ENCODE measurements at places on chromosomes 12 and 14.

- DNase-seq = no peak
Observed at GRCh38 chr12:62032870-62033269, 227.3 kb upstream of the USP15 start.

DNA sequence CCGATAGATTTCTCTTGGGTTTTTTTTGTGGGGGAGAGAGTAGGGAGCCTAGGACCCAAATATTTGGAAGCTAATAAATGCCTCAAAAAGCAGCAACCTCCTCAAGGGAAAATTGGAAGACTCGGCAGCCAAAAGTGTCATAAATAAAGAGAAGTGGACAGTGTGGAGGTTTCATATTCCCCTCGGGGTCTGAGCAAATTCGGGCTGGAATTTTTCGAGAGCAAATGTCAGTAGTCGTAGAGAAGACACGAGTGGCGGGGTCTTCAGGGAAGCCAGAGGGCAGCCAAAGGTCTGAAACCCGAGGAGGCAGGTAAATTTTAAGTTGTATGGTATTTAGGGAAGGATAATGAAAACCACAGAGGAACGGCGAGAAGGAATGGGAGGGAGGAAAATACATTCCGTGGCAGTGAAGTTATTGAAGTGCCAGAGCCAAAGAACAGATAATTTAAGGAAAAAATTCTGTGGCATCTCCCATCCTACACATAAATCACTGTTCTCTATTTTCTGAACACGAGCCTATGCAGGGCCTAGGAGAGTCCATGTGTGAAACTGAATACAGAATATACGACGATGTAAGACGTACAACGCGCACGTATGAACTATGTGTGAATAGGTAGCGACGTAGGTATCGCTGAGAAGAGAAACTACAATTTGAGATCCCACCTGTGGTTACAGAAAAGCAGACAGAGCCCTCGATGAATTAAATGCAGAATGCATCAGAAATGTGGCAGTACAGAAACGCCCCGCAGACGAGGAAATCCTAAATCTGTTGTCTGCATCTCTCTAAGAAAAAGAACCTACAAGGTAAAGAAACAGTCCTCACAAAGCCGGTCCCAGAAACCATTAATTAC is 12.9 kb downstream of the BCL11B start:
- DNase-seq = no peak

GRCh38 chr12:68978678-68979077 is 45.7 kb upstream of the CPM start:
- no peak for DNase-seq

DNA sequence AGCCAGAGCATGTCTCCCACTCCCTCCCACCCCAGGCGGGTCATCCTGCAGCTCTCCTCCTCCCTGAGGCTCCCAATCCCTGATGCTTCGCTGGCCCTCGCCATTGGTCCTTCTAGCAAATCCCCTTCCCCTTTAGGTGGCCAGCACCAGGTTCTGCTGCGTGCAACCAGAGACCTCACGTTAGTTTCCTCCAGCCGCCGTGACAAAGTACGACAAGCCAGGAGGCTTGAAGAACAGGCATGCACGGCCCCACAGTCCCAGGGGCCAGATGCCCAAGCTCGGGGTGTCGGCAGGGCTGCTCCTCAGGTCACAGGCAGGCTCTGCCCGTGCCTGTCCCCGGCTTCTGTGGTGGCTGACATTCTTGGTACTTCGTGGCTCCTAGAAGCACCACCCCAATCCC is 95.8 kb downstream of the RIMBP2 start:
- no peak for DNase-seq

GRCh38 chr12:105524961-105525360 is 194.5 kb downstream of the C12orf75 start:
- no peak for DNase-seq

DNA sequence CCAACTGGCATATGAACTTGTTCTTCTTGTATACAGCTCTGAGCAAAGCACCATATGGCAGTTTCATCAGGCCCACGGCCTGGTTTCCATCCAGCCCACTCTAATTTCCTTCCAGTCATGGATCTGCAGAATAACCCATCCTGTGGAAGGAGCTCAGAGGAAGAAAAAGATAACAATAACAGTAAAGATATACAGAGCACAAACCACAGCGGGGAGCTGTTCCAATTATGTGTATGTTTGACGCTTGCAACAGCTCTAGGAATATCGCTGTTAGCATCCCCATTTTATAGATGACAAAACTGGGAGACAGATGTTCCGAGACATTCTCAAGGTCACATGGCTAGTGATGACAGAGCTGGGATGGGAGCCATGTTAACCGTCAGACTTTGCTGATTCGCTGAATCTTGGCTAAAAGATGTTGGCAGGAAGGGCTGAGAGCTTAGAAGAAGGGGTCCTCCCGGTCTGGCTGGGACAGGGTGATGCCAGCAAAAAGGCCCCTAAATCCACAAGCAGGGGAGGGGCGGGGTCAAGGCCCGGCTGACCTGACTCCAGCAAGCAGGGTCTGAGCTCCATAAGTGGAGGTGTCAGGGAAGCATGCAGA is 34.4 kb upstream of the CIPC start:
- DNase-seq = no peak

DNA sequence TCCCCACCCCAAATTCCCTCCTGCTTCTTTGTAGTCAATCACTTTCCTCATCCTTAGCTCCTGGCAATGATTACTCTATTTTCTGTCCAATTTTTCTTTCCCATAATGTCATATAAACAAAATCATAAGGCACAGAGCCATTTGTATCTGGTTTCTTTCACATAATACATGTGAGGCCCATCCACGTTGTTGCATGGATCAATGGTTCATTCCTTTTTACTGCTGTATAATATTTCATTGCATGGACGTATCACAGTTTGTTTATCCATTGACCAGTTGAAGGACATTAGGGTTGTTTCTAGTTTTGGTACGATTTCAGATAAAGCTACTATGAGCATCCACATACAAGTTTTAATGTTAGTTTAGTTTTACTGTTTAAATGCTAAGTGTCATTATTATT is 13.7 kb upstream of the MED13L start:
- no peak for DNase-seq

DNA sequence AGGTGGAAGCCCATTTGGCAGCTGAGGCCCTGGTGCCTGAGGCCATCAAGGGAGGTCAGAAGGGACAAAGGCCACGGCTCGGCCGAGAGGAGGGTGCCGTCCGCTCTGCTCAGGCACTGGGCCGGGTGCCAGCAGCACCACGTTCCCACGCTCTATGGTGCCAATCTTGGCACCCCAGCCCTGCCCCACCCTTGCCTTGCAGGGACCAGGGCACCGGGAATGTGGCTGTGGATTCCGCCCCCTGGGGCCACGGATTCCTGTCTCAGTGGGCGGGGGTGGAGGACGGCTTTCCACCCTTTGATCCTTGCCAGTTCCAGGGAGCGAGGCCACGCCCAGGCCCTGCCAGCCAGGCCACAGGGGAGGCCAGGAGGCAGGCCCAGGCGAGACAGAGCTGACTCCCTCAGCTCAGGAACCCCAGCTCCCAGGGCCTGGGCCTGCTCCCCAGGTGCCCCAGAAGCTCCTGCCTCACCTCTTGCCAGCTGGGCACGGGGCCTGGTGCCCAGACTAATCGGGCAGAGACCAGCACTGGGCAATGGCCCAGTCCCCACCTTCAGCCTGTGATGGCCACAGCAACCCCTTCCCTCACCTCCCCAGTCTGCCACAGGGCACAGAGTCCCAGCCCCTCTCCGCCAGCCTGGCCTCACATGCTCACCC is 26.4 kb upstream of the GPR132 start:
- peak; percentile 94 for DNase-seq

- DNase-seq = no peak
Observed at GRCh38 chr12:18658829-18659228, 79.0 kb downstream of the PLCZ1 start.

- DNase-seq = no peak
Observed at GRCh38 chr12:124461851-124462623, 105.4 kb downstream of the NCOR2 start.

GRCh38 chr14:52885230-52885629 is 65.6 kb downstream of the FERMT2 start:
- no peak for DNase-seq

DNA sequence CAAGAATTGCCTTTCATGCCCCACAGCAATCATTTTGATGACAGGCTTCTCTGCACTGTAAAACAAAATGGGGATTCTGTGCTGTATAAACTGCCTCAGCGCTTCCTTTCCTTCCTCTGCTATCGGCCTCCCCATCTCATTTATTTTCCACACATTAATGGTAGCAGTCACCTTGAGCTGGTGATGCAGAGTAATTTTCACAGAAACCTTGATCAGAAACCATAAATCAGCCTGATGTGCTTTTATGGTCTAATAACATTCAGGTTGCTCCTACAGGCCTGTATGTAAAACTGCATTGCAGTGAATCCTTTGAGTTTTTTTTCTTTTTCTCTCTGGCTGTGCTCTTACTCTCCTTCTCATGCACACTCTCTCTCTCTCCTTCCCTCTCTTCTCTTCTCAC is 578.4 kb upstream of the STXBP6 start:
- DNase-seq = no peak
